ENCODE measurements at places on chromosomes 12 and 14.

- DNase-seq, result no peak
Measured at GRCh38 chr14:45811155-45811554, 558.2 kb upstream of the MIS18BP1 start.

GRCh38 chr14:104399432-104400155 lies 180.0 kb upstream of the C14orf180 start:
- DNase-seq, result no peak

DNA sequence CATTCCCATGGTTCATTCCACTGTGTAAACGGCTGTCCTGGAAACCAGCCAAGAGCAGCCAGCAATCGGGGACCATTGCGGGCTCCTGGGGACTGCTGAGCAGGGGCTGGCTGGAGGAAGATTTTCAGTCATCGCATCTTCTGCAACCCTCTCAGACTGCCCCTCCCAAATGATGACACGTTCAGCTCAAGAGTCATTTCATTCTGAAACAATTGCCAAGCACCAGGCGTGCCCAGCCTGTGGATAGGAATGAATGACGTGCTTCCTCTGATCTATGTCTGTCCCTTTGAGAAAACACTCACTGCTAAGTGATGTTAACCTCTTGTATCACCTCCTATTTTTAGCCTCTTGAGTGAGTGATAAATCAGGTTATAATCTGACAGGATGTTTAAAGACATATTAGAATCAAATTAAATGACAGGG lies 62.0 kb downstream of the NDUFA12 start:
- DNase-seq, result peak; percentile 73

GRCh38 chr12:26769611-26770010 lies 63.4 kb downstream of the ITPR2 start:
- DNase-seq, result no peak

GRCh38 chr12:94265966-94266745 lies 117.8 kb downstream of the PLXNC1 start:
- DNase-seq, result no peak

DNA sequence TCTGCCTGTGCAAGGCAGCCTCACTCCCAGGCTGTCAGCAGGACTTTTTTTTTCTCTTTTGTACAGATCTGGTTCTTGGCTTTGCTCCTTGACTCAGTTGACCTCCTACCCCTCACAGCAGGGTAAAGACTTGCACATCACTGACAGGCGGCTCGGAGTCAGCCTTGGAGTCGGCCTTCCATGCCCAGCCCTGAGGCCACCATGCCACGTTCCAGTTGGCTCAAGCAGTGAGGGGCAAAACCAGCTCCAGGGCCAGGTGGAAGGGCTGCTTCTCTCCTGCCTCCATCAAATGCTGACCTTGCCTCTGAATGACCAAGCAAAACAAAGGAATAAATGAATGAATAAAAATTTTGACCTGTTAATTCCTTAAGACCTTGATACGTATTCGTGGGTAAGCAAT lies 27.6 kb downstream of the JAG2 start:
- DNase-seq, result no peak

GRCh38 chr12:118290130-118290529 lies 82.6 kb downstream of the TAOK3 start:
- peak; percentile 74 for DNase-seq

- DNase-seq, result no peak
Measured at GRCh38 chr14:24761141-24761540, 127.2 kb upstream of the GZMB start.

- no peak for DNase-seq
Measured at GRCh38 chr14:67944605-67945004, 125.0 kb downstream of the RAD51B start.

- peak; percentile 6 for DNase-seq
Measured at GRCh38 chr14:23665302-23666016, 29.3 kb downstream of the DHRS2 start.

GRCh38 chr12:82673698-82674097 lies 13.0 kb upstream of the TMTC2 start:
- DNase-seq, result no peak

- no peak for DNase-seq
Measured at GRCh38 chr14:84029720-84030119, 1500.2 kb upstream of the FLRT2 start.

GRCh38 chr14:39033371-39033770 lies 69.7 kb downstream of the SEC23A start:
- no peak for DNase-seq

GRCh38 chr12:118373616-118374015 lies 909 bp upstream of the TAOK3 start:
- no peak for DNase-seq

- DNase-seq, result no peak
Measured at GRCh38 chr14:36659822-36660735, 1.6 kb upstream of the PAX9 start.

DNA sequence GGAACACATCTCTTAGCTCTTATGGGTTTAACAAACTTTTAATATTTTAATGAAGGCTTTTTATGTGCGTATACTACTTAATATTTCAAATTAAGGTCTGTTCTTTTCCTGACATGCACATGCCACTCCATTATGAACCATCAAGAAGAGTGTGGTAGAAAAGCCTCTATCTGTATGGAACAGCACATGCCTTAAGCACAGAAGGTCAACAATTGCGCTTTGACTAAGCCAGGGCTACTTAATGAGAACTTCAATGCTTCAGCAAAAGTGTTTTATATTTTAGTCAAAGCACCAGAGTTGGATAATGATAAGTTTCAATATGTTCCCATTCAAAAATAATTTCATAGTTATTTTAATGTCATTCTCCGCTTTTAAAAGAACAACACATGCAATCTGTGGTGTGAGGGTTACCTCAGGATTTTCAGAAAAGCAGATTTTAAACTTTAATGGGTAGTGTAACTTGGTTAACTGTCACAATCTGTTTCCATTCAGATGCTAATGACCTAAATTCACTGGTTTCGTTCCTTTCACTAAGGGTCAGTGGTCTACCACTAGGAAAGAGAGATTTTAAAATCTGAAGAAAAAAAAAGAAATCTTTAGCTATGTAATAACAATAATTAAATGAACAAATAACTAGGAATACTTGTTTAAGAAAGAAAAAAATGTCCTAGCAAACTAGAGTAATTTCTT lies 193.4 kb upstream of the NOVA1 start:
- DNase-seq, result no peak

DNA sequence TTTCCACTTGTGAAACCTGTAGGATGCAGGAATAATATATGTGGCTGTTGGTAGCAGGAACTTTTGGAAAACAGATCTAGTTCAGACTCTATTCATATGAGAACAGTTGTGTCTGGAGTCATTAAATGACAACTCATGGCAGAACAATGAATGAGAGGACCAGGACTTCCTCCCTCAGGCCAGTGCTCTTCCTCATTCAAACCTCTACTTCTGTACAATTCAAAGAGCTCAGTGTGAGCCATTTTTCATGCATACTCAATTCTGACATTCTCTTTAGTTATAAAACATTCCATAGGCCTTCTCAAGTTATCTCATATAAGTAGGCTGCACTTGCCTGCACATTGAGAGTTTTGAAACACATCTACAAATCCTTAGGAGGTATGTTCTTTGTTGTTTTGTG lies 1526.6 kb upstream of the FLRT2 start:
- DNase-seq, result no peak

DNA sequence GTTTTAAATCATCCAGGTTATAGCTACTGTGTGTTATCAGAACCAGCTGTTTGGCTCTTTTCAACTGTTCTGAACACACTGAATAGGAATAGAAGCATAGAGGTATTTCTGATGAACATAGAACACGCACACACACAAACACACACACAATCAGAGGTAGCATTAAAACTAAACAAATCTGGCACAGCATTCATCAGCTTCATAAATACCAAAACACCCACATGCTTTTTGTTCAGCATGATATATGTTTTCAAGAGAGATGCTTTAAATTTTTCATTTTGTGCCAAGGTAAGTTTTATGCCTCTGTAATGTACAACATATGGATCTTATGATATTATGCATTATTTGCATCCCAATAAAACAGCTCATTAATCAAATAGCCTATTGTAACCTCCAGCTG lies 208.6 kb downstream of the GALC start:
- no peak for DNase-seq

GRCh38 chr12:1852076-1852475 lies 31.7 kb downstream of the LRTM2 start:
- DNase-seq, result no peak

GRCh38 chr12:6266971-6267721 lies 43.3 kb upstream of the PLEKHG6 start:
- DNase-seq, result no peak

DNA sequence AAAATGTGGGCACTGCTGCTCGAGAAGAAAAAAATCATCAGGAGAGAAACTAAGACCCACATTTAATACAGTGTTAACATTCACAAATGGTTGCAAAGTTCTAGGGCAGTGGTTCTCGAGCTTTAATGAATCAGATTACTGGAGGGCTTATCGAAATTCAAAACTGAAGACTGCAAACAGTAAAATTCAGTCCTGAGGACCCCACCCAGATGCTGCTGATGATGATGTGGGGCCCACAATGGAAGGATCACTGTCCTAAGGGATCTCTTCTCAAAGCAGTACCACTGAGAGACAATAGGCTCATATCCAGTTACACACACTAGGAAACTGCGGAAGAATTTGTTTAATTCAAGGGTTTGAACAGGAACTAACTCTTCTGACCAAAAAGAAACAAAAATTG lies 31.4 kb downstream of the DICER1 start:
- no peak for DNase-seq

DNA sequence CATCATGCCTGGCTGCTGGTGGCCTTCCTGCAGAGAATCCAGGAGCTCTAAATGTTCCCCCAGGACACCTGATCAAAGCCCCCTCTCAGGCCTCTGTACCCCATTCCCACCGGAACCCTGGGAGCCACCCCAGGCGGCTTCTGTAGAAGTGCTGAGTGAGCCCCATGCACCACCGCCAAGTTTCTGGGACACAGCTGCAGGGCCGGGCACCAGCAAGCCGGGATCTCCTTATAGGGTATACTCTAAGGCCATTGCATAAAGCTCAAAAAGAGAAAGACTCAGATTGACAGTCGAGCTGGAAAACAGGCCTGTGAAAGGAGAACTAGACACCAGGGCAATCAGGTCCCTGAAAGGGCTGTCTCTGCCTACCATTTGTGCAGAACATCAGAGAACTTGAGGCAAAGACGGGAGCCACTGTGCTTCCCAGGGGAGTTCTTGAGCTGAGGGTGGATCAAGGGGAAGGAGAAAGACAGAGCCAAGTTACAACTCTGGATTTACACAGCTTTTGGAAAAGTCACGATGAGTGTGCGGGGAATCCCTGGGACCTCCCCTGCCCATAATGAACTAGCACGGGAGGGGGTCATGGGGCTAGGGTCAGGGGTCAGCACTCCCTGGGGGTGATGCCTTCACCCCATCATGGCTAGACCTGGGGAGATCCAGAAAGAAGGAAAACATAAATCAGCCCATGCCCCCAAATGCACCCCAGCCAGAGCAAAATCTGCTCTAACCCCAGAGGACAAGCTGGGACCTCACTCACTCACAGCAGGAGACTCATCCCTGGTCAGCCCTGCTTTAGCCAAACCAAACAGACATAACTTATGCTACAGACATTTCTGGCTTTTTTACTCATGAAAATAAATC lies 51.1 kb downstream of the ITPK1 start:
- DNase-seq, result no peak

DNA sequence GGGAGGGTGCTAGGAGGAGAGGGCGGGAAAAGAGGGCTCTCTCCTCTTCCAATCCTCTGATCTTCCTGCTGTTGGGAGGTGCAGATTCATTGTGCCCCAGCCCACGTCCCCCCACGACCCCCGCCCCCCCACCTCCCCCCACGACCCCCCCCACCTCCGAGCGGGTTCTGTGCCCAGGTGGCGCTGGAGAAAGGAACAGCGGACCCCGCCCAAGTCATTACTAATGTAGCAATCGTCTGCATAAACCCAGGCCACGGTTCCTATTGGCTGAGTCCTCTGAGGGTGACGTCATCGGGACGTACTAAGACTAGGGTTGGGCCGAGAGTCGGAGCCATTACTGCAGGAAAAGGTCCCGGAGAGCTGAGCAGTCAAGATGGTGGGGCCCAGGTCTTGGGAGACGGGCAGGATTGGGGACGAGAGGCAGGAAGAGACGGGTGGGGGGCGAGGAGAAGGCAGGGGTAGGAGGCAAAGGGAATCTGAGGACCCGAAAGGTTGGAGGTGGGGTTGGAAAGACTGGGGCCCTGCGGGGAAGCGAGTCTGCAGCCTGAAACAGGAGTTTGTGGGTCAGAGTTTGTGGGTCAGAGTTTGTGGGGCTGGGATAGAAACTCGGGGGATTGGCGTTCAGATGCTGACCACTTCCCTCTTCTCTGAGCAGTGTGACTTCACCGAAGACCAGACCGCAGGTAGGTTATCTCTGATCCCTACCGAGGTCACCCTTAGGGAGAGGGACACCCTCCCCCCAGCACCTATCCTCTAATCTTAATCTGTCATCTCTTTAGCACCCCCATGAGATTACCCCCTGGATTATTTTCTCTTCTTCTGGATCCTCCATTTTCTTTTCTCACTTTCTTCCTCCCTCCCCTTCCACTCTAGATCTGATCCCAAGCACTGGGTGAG lies at the start of gene MYL6:
Gene MYL6, plus strand, starts transcription at position 331 of the 897 bp plus-strand sequence. Its CDS starts 43 bp downstream, at position 374.
- DNase-seq, result peak; percentile 98

DNA sequence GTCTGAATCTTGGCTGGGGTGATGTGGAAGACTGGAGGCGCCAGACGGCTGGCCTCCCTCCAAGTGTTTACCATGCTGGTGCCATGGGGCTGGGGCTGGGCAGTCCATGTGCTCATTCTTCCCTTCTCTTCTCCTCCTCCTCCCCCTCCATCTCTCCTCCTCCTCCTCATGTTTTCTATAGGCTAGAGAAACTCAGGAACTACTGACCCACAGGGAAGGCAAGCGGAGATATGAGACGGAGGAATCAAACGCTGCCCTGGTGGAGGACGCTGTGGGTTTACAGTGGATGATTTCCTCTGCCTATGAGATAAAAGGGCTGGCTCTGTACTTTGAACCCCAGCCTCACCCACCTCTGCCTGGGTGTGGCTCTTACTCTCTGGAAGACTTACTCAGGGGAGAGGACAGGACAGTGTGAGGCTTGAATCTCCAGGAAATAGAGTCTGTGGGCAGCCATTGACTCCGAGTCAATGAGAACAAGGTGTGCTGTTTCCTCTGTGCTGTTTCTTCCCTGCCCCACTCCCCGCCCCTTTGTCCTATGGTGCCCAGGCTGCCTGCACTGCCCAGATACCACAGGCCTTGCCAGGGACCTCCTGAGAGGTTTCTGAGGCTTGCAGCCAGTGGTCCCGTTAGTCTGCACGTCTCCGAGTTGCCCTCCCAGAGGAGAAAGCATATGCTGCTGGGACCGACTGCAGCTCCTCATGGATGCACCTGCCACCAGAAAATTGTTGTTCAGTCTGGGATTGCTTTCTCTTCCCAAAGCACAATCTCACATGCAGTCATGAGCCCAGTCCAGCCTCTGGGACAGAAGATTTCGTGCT lies 132.6 kb upstream of the ARHGAP5 start:
- DNase-seq, result no peak

- DNase-seq, result no peak
Measured at GRCh38 chr12:52152905-52153317, 38.9 kb downstream of the KRT80 start.
